Bronchial epithelial cell (primary cell): ENCODE measurements at places on chromosomes 5 and 9. TPM values are rescaled to one million over a fixed set of nuclear protein-coding genes. Genes with fewer than 3 reads are reported as not detected.

DNA sequence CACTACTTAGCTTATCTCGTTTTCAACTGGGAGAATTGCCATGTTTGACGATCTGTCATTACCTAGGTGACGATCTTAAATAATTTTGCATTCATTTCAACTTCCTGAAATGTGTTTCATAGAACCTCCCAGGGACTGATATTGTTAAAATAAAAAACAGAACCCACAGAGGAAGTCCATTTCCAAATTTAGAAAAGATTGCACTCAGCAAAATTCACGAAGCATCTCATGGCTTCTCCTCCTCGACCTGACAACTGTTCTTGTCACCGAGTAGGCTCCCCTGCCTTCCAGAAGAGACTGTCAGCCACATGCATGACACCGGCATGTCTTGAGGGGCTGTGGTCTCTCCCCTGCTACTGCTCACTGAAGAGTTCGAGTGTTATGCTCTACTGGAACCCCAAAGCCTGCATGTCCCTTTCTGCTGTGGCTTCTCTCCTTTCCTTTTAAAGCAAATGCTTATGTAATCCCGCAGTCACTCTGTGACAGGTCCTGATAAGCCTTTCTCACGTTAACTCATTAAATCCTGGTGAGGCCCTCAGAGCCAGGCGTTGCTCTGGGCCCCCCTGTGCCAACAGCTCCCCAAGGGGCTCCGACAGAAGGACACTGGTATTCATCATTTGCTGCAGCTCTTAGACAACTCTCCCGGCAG is 26.8 kb upstream of the ANKRD33B start:
- DNase-seq = no peak

- no peak for DNase-seq
Measured at GRCh38 chr5:137214446-137215189, 284.5 kb downstream of the SPOCK1 start.

The ZNF462 gene
- total RNA-seq = 8.2 and 8.3 TPM in 2 replicates

The KIAA1191 gene
- 54.2 and 70.2 TPM in 2 replicates for total RNA-seq

GRCh38 chr5:136905571-136905970 is 540.2 kb upstream of the TRPC7 start:
- peak; percentile 17 for DNase-seq

The APBA1 gene
- total RNA-seq = under 0.01 and 0.38 TPM in 2 replicates

The CFAP157 gene
- total RNA-seq = under 0.01 TPM in 1 of 2 replicates, not detected in the other

GRCh38 chr5:54693936-54694657 is 176.5 kb downstream of the SNX18 start:
- no peak for DNase-seq

The PCDHA10 gene
- total RNA-seq = under 0.01 TPM in 2 replicates

The PCDHGB2 gene
- total RNA-seq = under 0.01 and 0.26 TPM in 2 replicates

- no peak for DNase-seq
Measured at GRCh38 chr9:21455320-21455719, 15.1 kb downstream of the IFNA1 start.

- DNase-seq = no peak
Measured at GRCh38 chr9:23790351-23791260, 35.4 kb downstream of the ELAVL2 start.

GRCh38 chr5:6703806-6704205 is 9.4 kb upstream of the TENT4A start:
- no peak for DNase-seq

GRCh38 chr9:113920872-113921271 is 44.8 kb downstream of the ZNF618 start:
- DNase-seq = no peak

The ENTPD8 gene
- not detected in 2 replicates for total RNA-seq

- DNase-seq = no peak
Measured at GRCh38 chr5:101955891-101956290, 340.2 kb downstream of the SLCO4C1 start.

GRCh38 chr5:78001197-78001596 is 225.1 kb upstream of the TBCA start:
- DNase-seq = no peak

DNA sequence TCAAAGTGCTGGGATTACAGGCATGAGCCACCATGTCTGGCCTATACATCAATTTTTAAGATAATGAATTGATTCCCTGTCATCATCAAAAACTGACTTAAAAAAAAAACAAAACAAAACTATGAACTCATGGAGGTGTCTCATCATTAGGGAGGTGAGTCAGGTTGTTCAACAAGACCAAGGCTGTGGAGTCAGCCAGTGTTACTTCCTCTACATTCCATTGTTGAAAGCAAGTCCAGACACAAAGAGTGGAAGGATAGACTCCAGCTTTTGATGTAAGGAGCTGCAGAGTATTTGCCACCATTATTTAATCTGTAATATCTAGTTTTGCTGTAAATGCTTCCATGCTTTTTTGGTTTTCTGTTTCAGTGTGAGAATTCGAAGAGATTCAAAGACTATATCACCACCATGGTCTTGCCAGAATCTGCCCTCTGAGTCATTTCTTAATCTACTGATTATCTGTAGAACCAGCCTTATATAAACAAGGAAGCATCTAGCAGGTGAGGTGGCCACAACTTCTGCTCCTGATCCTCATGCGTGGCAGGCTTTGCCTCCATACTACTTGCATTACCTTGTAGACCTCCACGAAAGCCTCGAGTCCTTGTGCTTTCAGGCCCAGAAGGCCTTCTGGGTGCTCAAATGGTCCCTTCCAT is 156.1 kb downstream of the FGF1 start:
- DNase-seq = peak; percentile 99

The PCDHGA6 gene
- total RNA-seq = under 0.01 and 0.26 TPM in 2 replicates

DNA sequence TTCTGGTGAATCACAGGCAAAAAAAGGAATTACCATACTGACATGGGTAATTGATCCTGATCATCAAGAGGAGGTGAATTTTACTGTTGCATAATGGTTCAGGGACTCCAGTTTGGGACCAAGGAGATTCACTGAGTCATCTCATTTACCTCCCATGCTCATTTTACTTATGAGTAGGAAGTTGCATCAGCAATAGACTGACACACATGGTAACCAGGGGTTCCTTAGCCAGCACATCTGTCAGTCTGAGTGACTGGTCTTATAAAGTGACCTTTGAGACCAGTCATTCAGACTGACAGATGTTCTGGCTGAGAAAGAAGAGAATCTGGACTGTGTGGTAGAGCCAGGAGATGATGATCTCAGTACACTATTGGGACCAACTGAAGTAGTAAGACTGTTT is 384.6 kb upstream of the CD180 start:
- DNase-seq = peak; percentile 91

GRCh38 chr9:98774746-98775145 is 21.6 kb downstream of the ANKS6 start:
- no peak for DNase-seq

- no peak for DNase-seq
Measured at GRCh38 chr5:17808566-17808965, 174.3 kb downstream of the TAF11L14 start.

DNA sequence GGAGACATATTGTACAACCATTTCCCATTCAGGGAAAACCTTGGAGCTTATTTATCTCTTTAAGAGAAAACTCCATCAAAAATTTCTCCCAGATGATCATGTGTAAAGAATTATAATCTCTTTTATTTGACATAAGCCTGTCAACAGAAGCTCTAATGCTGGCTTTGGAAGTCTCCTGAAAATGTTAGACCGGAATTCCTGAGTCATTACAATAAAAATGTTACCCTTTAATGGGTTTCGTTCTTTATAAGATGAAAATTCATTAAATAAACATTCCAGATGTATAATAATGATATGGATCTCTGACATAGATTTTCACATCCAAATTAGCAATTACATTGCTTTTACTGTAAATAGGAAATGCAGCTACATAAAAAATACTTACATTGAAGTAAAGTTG is 1036.4 kb downstream of the EFNA5 start:
- no peak for DNase-seq

The RANBP17 gene
- 6.8 and 10.6 TPM in 2 replicates for total RNA-seq
